ENCODE measurements at places on chromosomes 5 and 9.

DNA sequence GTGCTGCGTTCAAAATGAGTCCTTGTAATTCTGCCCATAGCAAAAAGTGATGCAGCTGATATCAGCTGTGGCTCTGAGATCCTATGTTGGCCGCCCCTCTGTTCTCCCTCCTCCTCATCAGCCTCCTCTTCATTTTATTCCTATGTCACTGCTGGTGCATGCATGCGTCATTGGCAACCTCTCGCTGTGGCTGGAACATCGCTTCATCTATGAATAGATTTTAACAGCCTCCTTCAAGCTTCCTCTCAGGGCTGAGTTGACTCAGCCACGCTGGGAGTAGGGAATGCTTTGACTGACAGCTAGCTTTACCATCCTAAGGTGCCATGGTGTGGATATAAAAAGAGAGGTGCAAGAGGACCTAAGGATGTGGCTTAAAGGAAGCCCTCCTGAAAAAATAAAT, 303.5 kb downstream of the PLK2 start:
- DNase-seq = no peak

DNA sequence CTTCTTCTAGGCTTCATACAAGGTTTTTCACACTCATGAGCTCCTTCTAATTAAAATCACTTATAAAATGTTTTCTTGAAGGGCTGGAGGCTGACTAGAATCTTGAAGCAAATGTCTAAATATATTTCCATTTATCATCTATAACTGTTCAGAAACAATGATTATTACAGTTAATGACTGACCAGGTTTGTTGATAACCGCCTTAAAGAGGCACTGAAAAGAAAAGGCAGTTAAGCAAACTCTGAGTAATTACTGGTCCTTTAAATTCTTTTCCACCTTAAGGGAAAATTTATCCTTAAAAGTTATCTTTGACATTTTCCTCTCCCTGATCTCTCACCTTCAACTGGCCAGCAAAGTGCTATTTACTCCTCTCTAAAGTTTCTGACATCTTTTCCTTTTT, 43.2 kb downstream of the RICTOR start:
- no peak for DNase-seq

DNA sequence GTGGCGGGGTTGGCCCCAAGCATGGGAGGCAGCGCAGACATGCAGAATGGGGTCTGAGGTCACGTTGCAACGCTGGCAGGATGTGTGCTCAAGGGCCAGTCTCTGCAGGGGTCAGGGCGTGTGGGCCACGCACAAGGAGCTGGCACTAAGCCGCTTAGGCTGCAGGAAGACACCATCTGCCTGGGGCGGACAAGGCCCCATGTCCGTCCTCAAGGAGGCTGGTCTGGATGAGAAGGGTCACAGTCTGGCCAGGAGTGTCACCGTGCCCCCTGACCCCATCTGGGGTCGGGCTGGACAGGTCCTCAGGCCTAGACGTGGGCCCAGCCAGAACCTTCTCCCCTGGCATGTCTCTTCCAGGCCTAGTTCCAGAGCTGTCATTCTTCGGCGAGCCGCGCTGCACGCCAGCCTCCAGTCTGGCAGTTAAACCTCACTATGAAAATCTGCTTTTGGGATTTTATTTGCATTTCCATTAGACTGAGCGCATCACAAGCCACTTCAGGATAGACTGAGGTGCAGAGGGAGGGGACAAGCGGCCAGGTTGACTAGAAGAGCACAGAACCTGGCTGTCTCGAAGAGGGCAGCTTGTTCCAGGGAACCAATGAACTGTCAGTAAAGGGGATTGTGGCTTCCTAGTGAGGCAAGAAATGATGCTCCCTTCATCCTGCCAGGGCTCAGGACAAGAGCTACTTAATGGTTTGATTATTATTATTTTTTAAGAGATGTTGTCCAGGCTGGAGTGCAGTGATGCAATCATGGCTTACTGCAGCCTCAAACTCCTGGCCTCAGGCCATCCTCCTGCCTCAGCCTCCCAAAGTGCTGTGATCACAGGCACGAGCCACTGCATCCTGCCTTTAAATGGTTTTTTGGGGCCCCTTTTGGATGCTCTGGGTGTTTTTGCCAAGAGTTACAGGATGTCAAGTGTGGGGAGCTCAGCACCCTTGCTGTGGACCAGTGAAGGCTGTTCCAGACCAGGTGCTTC, 4.3 kb downstream of the BRD3OS start:
- no peak for DNase-seq

DNA sequence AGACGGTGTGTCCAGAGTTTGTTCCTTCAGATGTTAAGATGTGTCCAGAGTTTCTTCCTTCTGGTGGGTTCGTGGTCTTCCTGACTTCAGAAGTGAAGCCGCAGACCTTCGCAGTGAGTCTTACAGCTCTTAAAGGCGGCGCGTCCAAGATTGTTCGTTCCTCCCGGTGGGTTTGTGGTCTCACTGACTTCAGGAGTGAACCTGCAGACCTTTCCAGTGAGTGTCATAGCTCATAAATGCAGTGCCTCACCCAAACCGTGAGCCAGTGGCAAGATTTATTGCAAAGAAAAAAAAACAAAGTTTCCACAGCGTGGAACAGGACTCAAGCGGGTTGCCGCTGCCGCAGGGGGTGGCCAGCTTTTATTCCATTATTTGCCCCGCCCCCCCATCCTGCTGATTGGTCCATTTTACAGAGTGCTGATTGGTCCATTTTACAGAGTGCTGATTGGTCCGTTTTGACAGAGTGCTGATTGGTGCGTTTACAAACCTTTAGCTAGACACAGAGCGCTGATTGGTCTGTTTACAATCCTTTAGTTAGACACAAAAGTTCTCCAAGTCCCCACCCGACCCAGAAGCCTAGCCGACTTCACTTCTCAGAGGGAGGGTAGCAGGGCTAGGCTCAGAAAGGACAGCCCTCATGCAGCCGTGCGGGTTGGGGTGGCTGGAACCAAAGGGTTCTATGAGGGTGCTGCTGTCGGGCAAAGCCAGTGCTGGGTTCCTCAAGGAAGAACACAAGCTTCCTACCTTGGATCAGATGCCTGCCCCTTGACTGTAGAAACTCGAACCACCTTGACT, 9.1 kb upstream of the RNF130 start:
- DNase-seq = no peak

DNA sequence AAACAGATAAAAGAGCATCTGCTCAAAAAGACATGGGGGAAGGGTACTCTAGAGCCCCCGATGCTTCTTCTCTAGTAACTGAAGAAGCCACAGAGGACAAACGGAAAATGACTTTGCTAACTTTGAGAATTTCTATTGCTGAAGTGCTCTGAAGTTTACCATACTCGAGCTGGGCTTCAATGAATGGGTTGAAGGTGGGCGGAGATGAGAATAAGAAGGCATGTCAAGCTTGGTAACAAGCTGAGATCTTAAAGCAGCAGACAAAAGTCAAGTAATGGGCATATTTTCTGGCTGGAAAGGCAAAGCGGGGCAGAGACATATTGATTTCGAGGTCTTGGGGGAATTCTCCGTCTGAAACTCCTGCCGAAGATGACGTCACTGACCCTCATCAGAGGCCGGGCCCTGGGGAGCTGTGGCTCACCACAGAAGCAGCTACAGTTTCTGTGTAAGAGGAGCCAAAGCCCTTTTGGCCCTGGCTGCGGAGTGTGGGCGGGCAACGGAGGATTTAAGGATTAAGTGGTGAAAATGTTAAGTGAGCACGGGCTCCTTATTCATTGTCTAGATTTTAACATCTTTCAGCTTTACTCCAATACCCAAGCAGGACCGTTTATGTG, 115.8 kb upstream of the SLIT3 start:
- no peak for DNase-seq
